ENCODE measurements at places on chromosomes 7 and 10.

DNA sequence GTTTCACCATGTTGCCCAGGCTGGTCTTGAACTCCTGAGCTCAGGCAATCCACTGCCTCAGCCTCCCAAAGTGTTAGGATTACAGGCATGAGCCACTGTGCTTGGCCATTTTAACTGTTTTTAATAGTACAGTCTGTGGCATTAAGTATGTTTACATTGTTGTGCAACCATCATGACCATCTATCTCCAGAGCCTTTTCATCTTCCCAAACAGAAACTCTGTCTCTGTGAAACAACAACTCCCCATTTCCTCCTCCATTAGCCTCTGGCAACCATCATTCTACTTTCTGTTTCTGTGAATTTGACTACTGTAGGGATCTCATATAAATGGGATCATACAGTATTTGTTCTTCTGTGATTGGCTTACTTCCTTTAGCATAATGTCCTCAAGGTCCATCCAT is 48.3 kb upstream of the SEPHS1 start:
- DNase-seq = no peak

- no peak for DNase-seq
These were observed 18.3 kb downstream of the STK32C start for GRCh38 chr10:132289439-132289838.

GRCh38 chr10:55024713-55025112 is 223.7 kb upstream of the PCDH15 start:
- no peak for DNase-seq

GRCh38 chr7:126185959-126186580 is 1066.7 kb downstream of the GRM8 start:
- DNase-seq = no peak

GRCh38 chr10:97708976-97709946 is 4.3 kb upstream of the MARVELD1 start:
- no peak for DNase-seq

DNA sequence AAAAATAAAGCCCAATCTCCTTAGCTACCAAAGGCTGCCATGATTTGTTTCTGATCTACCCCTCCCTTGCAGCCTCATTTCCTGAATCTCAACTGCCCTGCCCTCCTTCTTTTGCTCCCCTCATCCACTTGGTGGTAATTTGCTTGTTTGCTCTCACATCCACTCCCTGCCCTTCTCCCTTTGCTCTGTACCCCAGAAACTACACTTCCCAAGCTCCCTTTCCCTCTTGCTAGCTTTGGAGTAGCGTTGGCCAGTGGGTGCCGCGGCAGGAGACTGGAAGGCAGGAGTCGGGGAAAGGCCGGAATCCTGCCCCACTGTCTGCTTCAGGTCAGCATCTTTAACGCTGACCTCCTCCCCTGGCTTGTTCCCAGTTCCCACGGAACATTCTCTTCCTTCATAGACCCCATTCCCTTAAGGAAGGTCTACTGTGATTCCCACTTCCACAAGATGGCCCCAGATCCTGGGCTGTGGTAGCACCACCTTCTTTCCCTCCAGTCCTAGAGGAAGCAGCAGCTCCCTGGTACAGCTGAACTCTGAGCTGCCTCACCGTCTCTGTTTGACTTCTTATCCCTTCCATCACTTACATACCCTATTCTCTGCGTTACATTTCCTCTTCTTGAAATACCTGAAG is 79.1 kb downstream of the PIK3CG start:
- no peak for DNase-seq

Measured in stimulated activated naive CD8-positive, alpha-beta T cell treated with anti-CD3 and anti-CD28 coated beads, Interleukin-15, amount 100 ng/mL, for 72 hours (primary cell).